ENCODE measurements at places on chromosomes 1 and 21.

DNA sequence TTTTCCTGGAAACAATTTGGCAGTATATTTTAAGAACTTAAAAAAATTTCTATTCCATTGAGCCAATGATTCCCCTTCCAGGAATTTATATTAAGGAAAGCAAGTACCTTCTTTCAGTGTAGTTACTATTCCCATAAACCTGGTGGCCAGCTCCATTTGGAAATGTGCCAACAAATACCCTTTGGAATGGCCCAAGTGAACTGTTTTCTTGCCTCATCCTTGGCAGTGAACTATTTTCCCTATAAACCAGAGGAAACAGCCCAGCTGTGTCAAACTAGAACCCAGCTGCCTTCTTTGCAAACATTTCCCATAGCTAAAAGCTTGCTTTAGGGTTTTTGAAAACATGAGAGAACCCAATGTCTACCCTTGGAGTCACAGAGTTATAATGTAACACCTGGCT, 496.9 kb downstream of the NEGR1 start:
- DNase-seq: no peak

DNA sequence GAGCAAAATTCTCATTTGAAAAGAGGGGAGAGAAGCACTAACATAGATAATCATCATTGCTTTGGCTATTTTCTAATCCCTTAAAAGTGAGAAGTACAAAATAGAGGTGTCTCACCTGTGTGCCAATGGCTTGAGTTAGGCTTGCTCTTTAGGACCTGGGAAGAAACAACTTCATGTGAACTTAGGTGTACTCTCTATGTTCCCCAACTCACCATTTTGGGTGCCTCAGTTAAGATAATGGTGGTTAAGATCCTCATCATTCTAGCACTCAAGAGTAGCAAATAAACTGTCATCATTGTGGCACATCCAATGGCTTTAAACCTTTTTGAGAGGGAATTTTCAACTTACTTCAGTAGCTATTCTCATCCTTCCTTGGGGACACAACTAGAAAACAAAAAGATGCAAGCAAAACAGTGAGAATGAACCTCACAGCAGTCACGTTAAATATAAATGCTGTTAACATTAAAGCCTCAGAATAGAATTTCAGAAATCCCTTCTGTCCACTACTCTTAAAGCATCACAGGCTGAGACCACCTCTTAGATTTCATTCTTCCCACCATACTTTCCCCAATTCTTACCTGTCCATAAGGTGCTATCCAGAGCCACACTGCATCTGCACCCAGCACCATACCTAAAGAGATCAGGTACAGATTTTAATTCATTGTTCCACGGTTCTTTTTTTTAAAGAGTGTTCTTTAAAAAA, 1.2 kb downstream of the GAS5 start:
- DNase-seq: no peak

GRCh38 chr1:234541286-234541975, 62.5 kb upstream of the TARBP1 start:
- DNase-seq: no peak

- DNase-seq: no peak
These were observed 2.9 kb downstream of the CRYZ start for GRCh38 chr1:74729741-74730478.

- peak; percentile 52 for DNase-seq
These were observed 1.3 kb downstream of the EDARADD start for GRCh38 chr1:236395230-236395946.

DNA sequence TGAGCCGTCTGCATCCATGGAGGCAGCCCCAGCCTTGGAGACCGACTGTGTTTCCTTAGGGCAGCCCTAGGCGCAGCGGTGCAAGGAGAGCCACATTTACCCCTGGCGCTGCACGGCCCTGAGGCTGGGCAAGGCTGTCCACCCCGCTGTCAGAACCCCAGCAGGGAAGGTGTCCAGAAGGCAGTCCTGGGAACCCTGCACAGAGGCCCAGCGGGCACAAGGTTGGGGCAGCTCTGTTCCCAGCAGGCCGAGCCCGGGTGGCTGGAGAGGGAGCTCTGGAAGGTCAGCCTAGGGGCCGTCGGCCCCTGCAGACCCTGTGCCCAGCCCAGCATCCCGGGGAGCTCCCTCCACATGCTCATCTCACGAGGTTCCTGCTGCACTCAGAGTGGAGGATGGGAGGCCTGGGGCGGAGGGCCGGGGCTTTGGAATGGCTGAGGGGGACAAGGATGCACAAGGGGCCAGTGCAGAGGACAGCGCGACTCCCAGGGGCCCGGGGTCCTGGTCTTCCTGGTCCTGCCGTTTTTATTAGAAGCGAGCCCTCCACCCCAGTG, 19.9 kb upstream of the SAMD11 start:
- DNase-seq: no peak

GRCh38 chr1:234943836-234944402, 184.7 kb downstream of the TOMM20 start:
- no peak for DNase-seq

Data from effector memory CD8-positive, alpha-beta T cell (primary cell).